M059J (cell line): ENCODE measurements at places on chromosomes 3 and 15. TPM values are rescaled to one million over a fixed set of nuclear protein-coding genes. Genes with fewer than 3 reads are reported as not detected.

TIMP4 gene
- total RNA-seq: 5.1 and 8.9 TPM in 2 replicates

RGMA gene
- not detected in 2 replicates for total RNA-seq

CPA3 gene
- 0.17 and 0.30 TPM in 2 replicates for total RNA-seq

LSAMP gene
- total RNA-seq: 0.02 and 0.25 TPM in 2 replicates

POLG gene
- 24.2 and 41.3 TPM in 2 replicates for total RNA-seq

RBMS3 gene
- 7.9 and 12.1 TPM in 2 replicates for total RNA-seq

THRB gene
- total RNA-seq: 1.3 and 2.0 TPM in 2 replicates

GOLGA8G gene
- 0.07 and 0.12 TPM in 2 replicates for total RNA-seq

LYSMD2 gene
- total RNA-seq: 16.7 and 19.8 TPM in 2 replicates

EPB42 gene
- not detected in 2 replicates for total RNA-seq

CKMT1A gene
- total RNA-seq: not detected in 2 replicates

CYP1A2 gene
- total RNA-seq: not detected in 2 replicates

ZNF774 gene
- total RNA-seq: 1.6 and 1.7 TPM in 2 replicates

PRR20G gene
- not detected in 2 replicates for total RNA-seq

ZBBX gene
- not detected in 2 replicates for total RNA-seq

CLDN16 gene
- total RNA-seq: not detected in 2 replicates

STAB1 gene
- total RNA-seq: 0.05 TPM in 1 of 2 replicates, not detected in the other

AGBL1 gene
- not detected in 2 replicates for total RNA-seq

LMAN1L gene
- total RNA-seq: not detected in 2 replicates

GOLGA8T gene
- total RNA-seq: not detected in 2 replicates

PODXL2 gene
- 18.6 and 19.9 TPM in 2 replicates for total RNA-seq

PIERCE2 gene
- 3.5 and 6.5 TPM in 2 replicates for total RNA-seq

STRIT1 gene
- not detected in 2 replicates for total RNA-seq

ATP13A5 gene
- total RNA-seq: not detected in 2 replicates

GPR62 gene
- total RNA-seq: 0.02 TPM in 1 of 2 replicates, not detected in the other

GP5 gene
- 0.12 TPM in 1 of 2 replicates, not detected in the other for total RNA-seq

EXD1 gene
- total RNA-seq: not detected in 2 replicates

CRYGS gene
- 0.47 and 0.57 TPM in 2 replicates for total RNA-seq

SCN11A gene
- not detected in 2 replicates for total RNA-seq

TOP2B gene
- 35.5 and 55.1 TPM in 2 replicates for total RNA-seq
